ENCODE measurements at places on chromosomes 5 and 9.
A peak's percentile ranks its signal among the peaks of the same experiment; 100 is the strongest.

- no peak for DNase-seq
These were observed 111.7 kb upstream of the MSX2 start for GRCh38 chr5:174612686-174613085.

DNA sequence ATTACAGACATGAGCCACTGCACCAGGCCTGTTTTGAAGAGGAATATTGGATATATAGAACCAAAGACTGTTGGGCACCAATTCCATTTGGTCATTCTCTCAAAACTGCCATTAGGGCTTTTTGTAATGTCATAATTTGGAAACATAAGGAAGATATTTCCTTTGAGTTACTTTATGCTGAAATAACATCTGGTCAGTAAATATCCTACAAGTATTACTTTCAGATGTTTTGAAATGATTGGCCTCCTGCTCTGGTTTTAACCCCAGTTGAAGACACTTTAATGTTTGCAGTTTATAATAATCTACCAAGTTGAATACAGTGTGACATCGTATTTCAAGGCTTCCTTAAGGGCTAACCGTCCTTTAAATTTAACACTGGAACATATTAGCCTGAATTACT, 33.6 kb downstream of the LRRTM2 start:
- DNase-seq, result no peak

DNA sequence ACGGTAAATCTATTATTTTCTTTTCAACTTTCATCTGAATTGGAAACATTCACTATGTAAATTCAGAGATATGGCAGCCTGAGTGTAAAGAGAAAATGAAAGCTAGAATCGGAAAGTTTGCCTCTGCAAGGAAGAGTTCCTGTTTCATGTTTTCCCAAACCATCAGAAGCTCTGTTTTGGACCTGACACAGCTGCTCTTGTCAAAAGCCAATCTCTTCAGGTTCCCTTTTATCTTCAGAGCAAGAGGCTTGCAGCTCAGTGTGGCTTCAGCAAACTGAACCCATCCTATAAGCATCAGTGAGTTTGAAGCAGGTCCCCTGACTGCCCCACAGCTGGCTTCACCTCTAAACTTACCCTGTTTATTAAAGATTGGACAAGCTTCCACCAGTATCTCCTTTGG, 1099.7 kb downstream of the DTWD2 start:
- no peak for DNase-seq

DNA sequence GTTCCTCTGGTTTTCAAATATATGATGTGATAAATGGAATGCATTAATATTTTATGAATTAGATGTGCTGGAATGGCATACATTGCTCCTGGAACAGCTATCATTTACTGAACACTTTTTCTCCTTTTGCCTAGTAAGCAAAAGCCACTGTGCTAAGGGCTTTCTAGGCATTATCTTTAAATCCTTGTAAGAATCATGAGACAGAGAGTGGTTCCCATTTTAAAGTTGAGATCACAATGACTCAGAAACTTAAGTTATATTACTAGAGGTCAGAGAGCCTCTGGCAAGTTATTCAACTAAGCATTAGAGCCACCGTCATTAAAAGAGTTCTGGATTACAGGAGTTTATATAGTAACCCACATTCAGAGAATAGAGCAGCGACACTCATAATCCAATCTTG, 26.7 kb upstream of the FSD1L start:
- no peak for DNase-seq

DNA sequence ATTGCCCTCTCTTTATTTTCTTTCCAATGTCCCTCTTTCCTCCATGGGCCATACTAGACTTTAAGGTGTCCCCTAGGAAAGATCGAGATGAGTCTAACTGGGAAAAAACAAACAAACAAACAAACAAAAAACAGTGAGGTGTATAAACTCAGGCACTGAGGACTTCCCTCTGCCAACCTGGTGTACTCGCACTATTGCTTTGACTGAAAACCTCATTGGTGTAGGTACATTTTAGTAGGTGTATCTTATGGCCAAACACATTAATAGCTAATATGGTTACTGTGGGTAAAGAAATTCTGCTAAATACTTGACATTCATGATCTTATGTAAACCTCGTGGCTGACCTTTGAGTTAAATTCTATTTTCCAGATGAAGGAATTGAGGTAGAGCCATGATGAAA, 74.3 kb downstream of the TNC start:
- DNase-seq, result no peak

DNA sequence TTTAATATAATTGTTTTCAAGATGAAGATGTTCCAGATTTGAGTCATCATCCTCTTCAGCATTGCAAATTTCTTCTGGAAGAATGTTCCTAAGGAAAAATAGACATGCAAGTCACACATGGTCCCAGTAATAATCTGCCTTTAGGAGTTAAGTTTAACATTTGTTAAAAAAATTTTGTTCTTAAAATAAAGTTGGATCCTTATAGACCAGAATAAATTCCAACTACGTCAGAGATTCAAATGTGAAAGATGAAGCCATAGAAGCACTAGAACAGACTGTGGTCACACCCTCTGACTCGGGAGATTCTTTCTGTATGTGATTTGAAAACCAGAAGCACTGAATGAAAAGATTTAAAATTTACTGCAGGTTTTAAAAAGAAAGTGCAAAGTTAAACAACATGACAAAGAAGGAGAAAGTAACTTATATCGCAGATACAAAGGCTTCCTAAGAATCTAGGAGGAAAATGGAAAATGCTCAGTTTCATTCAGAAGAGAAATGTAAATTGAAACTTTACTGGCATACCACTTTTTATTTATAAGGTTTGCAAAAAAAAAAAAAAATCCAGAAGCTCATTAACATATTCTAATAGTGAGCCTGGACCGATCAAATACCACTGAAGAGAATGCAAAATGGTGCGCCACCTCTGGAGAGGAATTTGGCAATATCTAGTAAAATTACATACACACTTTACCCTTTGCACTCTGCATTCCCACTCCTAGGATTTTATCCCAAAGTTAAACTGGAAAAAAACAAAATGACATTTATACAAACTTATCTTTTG, 14.3 kb upstream of the ASPN start:
- DNase-seq, result no peak

DNA sequence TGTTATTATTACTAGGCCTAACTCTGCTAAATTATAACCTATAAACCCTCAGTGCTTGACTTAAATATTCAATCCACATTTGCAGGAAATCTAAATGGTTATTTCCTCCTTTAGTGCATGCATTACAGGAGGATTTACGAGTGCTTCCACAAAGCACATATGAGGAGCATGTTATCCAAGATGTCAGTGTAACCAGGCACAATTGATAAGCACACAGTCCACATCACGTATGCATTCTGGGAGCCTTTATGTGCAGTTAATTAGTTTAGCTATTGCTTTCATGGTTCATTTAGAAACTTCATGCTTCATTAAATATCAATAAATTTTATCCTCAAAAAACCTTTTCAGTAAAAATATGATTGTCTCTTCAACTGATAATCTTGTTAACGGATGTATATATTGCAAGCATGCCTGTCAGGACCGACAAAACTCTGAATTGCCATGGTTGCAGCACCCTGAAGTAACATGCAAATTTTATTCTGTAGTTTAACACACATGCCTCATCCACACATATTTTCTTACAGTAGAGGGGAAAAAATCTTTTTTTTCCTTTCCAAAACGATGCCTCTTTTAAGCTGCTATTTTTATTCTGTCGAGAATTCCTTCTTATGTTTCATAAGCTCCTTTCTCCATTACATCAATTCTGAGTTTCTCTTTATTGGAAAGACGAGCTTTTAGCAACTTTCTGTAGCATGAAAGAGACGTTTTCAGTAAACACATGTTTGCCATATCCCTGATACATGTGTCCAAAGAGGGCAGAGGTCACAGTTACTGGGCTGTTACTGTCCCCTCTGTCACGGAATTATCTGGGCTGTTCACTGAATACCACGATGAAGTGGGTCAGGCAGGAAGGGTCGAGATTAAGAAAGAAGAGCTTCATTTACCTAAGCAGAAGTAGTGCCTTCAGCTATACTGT, 142.0 kb downstream of the GLIS3 start:
- DNase-seq, result no peak

DNA sequence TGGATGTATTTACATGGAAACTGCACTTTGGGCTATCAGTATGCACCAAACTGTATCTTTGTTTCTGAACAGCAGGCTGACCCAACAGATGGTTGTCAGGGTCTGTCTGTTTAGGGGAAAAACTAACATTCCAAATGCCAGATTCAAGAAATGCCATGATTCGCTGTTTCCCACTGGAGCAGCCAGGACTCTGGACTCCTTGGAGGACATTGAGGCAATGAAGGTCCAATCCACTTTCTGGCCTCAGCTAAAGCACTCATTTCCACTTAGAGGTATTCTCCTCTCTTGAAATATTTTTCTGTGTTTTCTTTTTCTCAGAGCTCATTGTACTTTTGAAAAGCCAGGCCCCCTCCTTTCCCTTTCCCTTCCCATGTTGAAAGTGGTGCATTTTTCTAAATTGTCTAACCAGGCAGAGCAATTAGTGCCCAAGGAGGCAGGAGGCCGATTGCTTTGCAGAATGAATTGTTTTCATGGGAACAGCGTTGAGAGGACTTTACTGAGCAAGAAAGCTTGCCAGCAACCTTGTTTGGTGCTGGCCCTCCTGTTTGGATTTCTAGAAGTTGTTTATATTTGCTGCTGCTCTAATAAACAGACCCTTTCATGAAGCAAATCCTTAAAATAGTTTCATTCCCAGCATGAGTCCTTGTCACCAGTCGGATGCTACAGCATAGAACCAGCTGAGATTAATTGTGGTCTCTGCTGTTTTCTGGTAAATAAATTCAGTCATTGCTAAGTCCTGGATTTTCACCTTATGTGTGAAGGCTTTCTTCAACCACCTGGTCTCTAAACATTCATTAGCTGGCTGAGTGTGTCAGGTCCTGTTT, 132.8 kb upstream of the TAF11L2 start:
- no peak for DNase-seq

DNA sequence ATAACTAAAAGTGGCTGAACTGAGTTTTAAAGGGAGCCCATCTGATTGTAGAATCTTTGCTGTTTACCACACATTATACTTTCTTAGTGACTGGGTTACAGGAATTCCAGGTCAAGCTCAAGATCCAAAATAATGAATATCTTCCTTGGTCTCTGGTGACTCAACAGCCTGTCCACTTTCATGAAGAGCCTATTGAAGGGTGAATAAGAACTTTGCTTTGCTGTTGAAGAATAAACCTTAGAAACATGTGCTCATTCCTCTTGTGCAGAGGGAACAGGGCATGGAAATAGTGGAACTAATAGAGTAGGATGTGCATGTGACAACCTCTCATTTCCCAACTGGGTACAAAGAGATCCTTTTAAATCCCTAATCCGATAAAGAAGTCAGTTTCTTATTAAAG, 21.4 kb downstream of the ALDH1A1 start:
- no peak for DNase-seq

GRCh38 chr5:160352308-160352707, 18.1 kb downstream of the C1QTNF2 start:
- DNase-seq, result no peak

DNA sequence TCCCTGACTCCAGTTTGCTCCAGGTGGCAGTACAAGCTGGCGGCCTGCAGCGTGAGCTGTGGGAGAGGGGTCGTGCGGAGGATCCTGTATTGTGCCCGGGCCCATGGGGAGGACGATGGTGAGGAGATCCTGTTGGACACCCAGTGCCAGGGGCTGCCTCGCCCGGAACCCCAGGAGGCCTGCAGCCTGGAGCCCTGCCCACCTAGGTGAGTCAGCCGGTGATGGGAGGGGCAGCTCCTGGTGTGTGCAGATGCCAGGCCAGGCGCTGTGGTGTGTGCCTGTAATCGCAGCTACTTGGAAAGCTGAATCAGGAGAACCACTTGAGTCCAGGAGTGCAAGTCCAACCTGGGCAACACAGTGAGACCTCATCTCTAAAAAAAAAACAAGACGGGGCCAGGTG, 10.0 kb upstream of the CACFD1 start:
- DNase-seq, result no peak

- DNase-seq, result peak; percentile 16
These were observed 50.2 kb upstream of the RNF38 start for GRCh38 chr9:36450110-36450732.

GRCh38 chr5:123452401-123452800, 29.2 kb upstream of the CEP120 start:
- DNase-seq, result no peak

- no peak for DNase-seq
These were observed 4.2 kb downstream of the DHX29 start for GRCh38 chr5:55303238-55303690.

DNA sequence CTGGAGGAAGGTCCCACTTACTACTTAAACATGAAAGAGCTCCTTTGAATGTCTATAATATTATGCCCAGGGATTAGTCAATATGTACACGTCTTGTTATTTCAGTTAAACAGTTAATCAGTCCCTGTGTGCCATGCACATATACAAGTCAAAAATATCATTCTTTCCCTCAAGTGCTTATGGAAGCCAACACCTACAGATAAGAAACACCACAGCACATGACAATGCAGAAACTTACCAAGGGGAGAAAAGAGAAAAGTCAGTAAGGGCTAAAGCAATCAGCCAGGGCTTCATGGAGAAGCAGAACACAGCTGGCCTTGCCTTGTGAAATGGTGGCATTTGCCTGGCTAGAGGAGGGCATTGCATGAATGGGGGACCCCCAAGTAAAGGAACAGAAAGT, 88.3 kb downstream of the SNCAIP start:
- no peak for DNase-seq

GRCh38 chr5:86439593-86440110, 178.1 kb upstream of the COX7C start:
- no peak for DNase-seq

GRCh38 chr9:106872641-106873040, 9.7 kb downstream of the ZNF462 start:
- DNase-seq, result no peak

- no peak for DNase-seq
These were observed 4.2 kb downstream of the NKX2-5 start for GRCh38 chr5:173230690-173231380.

GRCh38 chr5:109141222-109142200, 268.3 kb downstream of the PJA2 start:
- DNase-seq, result no peak

DNA sequence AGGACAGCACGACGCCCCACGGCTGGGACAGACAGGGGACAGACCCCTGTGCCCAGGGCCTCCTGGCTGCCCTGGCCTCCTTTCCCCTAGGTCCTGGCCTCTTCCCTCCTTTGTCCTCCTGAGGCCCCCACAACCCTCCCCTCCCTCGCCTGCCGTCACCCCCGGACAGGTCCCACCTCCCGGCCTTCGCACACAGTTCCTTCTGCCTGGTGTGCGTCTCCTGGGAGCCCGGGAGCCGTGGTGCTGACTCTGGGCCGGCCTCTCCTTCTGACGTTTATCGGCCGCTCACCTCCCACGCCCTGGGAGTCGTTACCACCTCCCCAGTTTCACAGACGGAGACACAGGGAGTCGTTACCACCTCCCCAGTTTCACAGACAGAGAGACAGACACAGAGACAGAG, 25.1 kb upstream of the NOTCH1 start:
- DNase-seq, result no peak

GRCh38 chr9:14081745-14082144, 232.2 kb downstream of the NFIB start:
- no peak for DNase-seq

- DNase-seq, result no peak
These were observed 181.8 kb downstream of the SAXO1 start for GRCh38 chr9:18851069-18851795.

DNA sequence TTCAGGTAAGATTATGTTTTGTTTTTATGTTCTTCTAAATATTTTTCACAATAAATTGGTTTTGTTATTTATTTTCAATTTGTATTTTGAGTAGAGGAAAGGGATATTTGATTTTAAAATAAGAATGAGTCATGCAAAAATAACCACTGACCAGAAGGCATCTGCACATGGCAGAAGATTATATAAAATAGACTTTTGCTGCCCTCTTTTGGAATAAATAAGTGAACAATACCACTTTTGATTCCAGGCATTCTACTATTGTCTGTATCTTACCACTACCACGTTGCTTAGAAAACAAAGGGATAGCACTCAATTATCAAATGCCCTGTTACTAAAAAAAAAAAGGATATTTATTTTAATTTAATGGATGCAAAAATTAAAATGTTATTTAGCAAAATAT, 227.3 kb upstream of the ITGA1 start:
- no peak for DNase-seq

Data from nucleus accumbens (tissue), 56 donors.